ENCODE measurements at places on chromosomes 4 and X. TPM values are rescaled to one million over a fixed set of nuclear protein-coding genes. Genes with fewer than 3 reads are reported as not detected.

DNA sequence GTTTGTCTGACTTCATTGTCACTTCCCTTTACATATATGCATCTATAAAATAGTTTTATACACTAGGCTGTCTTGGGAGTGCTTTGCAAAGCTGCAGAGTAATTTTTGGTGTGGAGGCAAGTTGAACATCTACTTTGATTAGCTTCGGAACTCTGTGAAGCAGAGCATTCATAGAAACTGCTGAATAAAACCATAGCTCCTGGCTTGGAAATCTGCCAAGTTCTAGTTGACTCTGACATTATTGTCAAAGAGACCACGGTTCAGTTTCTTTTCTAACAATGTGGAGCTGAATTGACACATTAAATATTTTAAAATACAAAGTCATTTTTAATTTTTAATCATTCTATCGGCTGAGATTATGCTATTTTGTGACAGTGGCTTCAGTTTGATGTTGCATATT lies 335.0 kb downstream of the BMPR1B start:
- DNase-seq: no peak

The LRRC66 gene
- total RNA-seq: 0.14 TPM

DNA sequence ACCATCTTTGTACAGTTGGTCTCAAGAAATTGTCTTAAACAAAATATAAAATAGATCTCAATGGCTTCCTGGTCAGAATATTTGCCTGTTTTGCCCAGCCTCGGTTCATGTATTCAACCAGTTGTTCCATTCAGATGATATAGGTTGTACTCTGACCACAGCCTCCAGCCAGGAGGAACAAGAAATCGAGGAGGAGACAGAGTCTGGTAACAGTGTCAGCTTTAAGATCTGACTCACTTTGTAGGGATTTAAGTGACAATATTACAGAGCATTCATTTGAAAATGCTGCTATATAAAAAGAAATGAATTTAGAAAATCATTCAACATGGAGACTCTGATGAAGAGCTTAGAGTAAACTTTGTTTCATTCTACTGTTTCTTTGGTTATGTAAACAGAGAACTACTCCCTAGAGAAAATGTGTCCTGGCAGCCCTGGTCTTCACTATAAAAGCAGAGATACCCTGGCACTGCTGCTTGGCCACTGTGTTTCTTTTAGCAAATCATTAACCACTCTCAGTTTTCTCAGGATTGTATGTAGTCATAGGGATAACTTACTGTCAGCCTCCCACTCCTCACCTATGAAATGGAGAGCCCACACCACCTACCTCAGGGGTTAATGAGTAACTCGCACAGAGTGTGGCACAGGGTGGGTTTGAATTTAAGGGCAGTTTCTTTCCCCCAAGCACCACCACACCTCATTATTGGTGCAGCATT lies 53.5 kb downstream of the PAGE2 start:
- no peak for DNase-seq

DNA sequence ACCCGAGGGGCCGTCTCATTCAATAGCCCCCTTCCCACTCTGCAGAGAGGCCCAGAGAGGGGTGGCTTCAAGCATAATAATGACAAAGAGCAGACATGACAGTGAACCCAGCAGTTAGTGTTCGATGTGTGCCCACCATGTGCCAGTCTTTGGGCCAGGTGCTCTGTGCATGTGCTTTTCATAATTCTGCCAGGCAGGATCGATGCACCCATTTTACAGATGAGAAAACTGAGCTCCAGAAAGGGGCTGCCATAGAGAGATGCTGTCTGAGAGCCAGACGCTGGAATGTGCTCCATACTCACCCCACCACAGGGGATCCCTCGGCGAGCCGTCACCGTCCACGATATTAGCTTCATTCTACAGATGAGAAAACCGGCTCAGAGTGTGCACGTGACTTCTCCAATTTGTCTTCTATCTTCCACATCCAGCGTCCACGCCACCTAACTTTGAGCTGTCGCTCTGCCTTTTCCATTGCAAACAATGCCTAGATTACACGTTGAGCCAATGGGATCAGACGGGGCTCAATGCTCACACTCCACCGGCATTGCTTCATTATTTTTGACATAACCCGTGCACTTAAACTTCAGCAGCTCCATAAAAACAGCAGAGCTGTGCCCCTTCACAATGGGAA lies 8.2 kb downstream of the ADRA2C start:
- no peak for DNase-seq

The TMSB15A gene
- total RNA-seq: 2.8 TPM

- DNase-seq: no peak
Measured at GRCh38 chr4:123325241-123325681, 71.3 kb upstream of the SPRY1 start.

GRCh38 chrX:110172215-110172614 lies 145.7 kb downstream of the AMMECR1 start:
- no peak for DNase-seq

The RNF4 gene
- 54.7 TPM for total RNA-seq

DNA sequence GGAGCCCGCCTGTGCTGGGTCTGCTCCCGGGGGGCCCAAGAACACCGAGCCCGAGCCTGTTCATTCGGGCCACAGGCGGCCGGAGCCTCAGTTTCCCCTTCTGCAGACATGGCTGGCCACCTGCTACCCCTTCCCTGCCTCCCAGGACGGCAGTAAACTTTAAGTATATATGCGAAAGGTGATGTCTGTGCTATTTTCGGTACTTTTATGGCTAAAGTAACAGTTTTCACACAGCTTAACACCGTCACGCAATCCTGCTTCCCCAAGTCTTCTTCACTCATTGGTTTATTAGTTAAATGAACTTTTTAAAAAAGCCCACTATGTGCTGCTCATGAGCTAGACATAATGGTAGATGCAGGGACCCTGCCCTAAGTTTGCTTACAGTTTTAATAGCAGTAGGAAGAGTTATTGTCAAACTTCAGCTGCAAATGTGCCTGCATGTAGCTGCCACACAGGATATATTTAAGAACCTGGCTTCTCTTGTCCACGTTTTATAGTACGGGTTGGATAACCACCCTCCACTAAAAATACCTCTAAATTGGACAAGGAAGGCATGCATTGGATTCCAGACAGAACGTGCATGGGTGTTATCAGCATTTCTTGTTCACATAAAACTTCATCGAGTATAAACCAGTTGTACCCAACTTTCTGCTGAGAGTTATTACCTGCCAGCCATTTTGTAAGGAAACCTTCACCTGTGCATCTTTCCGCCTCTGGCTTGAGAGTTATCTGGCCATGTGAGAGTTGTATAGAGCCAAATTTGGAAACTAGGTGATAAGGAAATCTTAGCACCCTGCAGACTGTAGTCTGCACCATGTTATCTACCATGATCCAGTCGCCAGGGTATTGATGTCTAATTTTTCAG lies 741 bp downstream of the ANAPC4 start:
- DNase-seq: no peak
